Brain pericyte (primary cell): ENCODE measurements at places on chromosomes 2 and 18.

DNA sequence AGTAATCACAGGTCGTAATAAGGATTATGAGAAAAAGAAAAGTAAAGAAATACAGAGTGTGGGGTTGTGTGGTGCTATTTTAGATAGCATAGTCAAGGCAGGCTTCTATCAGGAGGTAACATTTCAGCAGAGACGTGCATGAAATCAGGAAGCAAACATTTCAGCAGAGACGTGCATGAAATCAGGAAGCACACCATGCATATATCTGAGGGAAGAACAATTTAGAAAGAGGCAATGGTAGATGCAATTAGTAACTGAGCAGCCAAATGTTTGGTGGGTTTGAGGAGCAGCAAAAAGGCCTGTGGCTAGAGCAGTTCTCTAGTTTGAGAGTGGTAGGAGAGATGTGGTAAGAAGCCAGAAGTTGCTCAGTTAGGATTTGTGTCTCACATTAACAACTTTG, 713.7 kb downstream of the ADCYAP1 start:
- no peak for DNase-seq

- no peak for DNase-seq
These were observed 889.1 kb upstream of the ZEB2 start for GRCh38 chr2:145408980-145409379.

DNA sequence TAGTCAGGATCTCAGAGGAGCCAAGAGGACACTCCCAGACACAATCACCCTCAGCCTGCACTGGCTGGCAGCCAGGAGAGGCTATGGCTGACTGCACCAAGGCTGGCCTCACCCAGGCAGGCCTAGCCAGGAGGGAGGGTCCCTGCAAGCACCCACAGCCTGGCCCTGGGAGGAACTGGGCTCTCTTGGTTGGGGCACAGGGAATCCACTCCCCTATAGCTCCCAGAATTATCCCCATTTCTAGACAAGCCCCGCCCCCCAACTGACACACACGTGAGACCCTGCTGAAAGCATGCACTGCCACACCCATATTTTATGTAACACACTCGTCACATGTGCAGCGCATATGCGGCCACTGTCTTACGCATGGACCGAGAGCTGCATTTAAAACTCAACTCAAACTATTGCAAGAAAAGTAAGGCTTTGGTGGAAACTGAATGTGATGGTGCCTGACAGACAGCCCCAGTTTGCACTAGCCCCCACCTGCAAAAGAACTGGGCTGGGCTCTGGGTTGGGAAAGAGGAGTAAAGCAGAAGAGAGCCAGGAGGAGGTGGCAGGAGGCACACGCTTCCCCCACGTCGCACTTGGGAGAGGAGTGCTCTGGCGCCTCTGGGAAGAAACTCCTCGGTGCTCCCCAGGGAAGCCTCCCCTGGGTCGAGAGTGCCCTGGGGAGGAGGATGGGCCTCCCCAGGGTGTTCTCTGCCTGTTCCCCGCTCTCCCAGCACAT, 28.9 kb upstream of the ARHGEF4 start:
- no peak for DNase-seq

DNA sequence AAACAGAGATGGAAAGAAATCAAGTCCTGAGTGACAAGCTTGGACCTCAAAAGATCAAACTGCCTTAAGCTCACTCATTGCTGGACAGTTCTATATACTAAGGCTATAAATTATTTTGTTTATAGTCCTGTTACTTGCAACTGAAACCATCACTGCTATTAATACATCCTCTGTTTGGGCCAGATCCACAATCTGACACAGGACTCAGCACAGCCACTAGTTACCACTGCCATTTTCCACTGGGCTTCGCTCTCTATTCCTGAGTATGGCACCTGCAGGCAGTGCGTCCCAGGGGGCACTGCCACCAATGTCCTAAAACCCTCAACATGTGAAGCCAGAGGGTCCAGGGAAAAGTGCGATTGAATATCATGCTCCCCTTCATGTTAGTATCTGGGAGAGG, 52.3 kb downstream of the CYP26B1 start:
- no peak for DNase-seq

DNA sequence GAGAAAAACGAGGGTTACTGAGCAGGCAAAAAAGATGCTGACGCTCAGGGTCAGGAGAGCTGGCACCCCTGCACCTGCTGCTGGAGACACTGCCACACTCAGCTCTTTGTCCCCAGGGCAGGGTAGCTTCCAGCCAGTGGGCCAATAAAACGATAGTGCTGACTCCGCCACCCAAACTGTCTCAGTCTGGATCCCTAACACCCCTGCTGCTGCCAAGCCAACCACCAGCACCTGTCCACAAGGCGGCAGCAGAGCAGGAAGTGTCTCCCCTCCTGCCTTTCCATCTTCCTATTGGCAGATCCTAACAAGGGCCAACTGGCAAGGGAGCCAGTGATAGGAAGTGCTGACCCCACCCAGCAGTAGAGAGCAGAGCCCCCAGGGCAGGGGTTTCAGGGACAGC, 531.5 kb upstream of the SALL3 start:
- DNase-seq = no peak

DNA sequence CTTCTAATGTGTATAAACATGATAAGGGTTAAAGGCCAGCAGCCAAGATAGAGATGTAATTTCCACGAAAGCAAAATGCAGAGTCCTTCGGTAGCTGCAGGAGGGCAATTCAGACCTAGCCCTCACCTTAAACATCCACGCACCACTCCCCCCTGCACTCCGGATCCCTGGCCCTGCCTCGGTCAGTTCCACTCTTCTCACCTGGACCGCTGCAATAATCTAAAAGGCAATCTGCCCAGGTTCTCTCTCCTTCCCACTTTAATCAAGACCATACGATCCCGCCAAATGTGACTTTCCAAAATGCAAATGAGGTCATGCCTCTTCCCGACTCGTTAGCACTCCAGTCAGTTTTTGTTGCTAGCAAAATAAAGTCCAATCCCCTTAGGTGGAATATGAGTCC, 485.2 kb downstream of the EIPR1 start:
- no peak for DNase-seq

- no peak for DNase-seq
These were observed 182.7 kb upstream of the EPC2 start for GRCh38 chr2:148461876-148462275.

GRCh38 chr2:177254433-177255226, 9.9 kb downstream of the NFE2L2 start:
- no peak for DNase-seq

GRCh38 chr2:190819840-190820301, 60.8 kb upstream of the GLS start:
- no peak for DNase-seq

DNA sequence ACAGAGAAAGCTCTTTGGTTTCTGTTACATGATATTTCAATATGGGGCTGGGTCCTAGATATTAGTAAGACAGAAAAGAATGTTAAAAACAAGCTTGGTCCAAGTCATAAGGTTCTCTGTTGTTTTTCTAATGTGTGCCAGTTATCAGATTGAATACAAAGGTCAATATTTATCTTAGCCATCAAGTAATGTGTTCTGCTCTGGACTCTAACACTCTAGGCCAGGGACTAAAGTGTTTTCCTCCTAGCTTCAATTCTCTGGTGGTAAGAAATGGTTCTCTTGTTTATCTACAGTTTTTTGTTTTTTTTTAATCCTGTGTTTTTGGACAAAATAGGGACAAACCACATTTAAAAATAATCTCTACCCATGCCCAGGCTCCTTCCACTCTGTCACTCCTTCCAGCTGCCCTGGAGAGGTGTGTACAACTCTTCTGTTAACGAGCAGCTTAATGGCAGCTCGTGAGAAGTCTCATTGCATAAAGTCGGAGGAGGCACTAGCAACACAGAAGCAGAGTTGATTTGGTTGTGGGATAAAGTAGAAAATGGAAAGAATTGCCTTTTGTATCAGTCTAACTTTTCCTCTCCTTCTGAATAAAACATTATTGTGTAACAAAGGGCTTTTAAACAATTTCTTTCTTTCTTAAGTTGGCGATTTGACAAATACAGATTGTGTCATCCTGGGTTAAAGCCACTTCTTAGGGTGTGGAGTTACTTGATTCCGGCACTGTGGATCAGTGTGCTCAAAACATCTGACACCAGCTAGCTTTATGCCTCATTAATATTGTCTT, 8.0 kb upstream of the SESTD1 start:
- DNase-seq = no peak

GRCh38 chr2:98445683-98446581, 1.3 kb downstream of the INPP4A start:
- no peak for DNase-seq

DNA sequence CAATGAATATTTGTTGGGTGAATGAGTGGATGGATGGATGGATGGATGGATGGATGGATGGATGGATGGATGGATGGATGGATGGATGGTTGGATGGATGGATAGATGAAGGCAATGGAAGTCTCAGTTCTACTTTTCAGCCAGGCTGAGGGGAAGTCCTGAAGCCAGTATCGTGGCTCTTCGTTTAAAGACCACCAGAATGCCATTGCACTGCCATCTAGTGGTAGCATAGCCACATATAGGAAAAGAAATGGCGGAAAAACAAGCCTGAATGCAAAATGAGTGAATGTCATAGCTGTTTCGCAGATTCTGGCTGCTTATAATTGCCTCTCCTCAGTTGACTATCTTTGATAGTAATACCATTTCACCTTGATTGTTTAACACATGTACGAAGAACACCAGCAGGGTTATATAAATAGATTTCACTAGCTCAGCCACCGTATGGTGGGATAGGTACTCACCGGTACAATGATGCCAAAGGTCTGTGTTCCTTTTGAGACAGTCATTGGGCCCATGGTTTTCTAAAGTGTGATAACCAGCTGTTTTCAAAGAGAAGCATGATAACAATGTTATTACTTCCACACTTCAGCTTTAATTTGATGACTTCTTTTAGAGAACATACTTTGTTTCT, 62.3 kb upstream of the GREB1L start:
- no peak for DNase-seq

GRCh38 chr2:181527058-181527457, 69.9 kb downstream of the ITGA4 start:
- no peak for DNase-seq

DNA sequence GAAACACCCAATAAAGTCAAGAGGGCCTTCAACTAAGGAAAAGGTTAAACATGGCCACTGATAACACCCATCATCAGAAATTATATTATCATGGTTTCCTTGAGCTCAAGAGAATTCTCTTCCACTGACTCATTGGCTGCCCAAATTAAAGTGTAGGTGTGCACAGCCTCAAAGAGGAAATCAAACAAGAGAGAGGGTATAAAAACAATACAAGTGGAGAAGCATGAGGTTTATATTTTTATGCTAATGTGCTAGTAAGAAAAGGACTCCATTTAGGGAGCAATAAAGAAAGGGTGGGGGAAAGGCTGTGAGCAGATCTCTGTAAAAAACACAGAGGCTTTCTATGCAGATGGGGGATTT, 168.8 kb upstream of the VRK2 start:
- no peak for DNase-seq

- DNase-seq = no peak
These were observed 11.3 kb downstream of the SMAD7 start for GRCh38 chr18:48939205-48940097.

GRCh38 chr2:181683518-181684453, 3.5 kb upstream of the NEUROD1 start:
- no peak for DNase-seq

DNA sequence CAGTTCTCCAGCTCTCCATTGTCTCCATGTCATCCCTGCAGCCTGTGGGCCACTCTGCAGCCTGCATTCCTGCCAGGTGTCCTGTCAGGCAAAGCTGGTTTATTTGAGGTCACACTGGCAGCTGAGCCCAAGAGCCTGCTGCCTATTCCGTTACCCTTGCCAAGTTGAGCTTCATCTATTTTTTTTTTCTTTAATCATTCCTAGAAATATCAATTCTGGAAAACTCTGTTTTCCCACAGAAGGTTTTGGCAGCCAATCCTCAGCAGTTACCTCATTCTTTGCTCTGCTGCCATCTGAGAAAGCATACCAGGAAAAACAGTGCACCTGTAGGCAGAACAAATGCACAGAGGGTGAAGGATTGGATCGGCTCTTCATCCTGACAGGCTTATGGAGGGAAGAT, 411.0 kb upstream of the ACVR2A start:
- no peak for DNase-seq

GRCh38 chr2:83394134-83394904, 1064.8 kb downstream of the SUCLG1 start:
- DNase-seq = peak; percentile 2

- no peak for DNase-seq
These were observed 24.1 kb downstream of the TFPI start for GRCh38 chr2:187529977-187530721.

GRCh38 chr2:227826563-227826962, 12.9 kb downstream of the CCL20 start:
- DNase-seq = no peak

DNA sequence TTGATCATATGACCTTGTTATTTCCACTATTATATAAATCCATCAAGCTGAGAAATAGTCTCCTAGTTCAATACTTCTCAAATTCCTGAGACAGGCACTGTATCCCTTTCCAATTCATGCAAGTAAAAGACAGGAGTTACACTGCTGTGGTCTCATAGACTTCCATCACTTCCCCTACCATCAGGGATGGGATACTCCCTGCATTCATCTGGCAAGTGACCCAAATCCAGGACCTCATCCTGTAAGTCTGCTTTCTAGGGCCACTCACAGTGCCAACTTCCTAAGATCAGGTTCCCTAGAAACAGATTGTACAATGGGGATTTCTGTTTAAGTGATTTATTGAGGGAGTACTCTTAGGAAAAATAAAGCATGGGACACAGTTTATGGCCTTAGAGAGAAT, 424.0 kb upstream of the CDH7 start:
- no peak for DNase-seq

DNA sequence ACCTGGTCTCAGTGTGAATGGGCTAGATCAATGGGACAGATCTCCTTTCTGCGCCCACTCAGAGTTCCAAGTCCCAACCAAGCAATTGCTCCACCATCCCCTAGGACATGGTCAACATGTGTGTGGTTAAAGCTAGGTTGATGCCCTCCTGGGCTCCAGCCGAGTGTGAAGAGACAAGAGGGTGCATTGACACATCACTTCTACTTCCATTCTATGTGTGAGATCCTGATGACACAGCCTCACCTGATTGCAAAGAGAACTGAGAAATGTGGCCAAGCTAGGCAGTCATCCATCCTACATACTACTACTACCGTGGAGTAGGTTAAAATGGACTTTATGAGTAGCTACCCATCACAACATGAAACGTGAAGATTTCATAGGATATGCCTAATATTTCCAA, 106.8 kb downstream of the NCKAP5 start:
- no peak for DNase-seq

DNA sequence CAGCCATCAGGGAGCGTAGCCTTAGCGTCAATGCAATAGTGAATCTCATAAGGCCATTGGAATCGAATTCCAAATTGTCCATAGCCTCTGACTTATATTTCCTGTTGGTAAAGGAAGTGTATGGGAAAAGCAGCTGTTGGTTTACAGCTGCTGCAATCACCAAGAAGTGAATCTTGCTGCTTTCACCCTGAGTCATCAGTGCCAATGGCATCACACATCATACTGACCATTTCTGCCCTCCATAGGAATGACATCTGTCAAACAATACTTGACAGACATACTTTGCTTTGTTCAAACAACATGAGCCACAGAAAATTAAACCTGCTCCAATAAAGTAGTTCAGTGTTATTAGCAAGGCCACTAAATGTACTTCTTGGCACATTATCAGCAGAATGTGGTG, 111.2 kb upstream of the KLHL29 start:
- no peak for DNase-seq
